ENCODE measurements at places on chromosomes 12 and 14.

DNA sequence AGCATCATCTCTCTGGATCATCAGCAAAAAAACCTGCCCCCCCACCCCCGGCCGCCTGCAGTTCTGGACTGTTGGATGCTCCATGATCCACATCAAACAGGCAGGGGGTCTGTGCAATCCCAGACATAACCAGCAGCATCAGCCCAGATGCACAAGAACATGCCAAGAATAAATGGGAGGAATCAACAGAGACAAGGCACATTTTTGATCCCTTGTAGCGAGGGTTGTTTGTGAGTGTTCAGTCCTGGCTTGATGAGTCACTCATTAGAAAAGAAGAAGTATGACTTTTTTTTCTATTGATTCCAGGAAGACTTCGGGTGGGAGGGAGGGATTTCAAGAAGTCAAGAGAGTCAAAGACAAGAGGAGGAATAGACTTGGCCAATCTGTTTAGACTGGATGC is 244.2 kb downstream of the KSR2 start:
- no peak for DNase-seq

- DNase-seq: no peak
These were observed 304.7 kb upstream of the SYT1 start for GRCh38 chr12:78559886-78560285.

DNA sequence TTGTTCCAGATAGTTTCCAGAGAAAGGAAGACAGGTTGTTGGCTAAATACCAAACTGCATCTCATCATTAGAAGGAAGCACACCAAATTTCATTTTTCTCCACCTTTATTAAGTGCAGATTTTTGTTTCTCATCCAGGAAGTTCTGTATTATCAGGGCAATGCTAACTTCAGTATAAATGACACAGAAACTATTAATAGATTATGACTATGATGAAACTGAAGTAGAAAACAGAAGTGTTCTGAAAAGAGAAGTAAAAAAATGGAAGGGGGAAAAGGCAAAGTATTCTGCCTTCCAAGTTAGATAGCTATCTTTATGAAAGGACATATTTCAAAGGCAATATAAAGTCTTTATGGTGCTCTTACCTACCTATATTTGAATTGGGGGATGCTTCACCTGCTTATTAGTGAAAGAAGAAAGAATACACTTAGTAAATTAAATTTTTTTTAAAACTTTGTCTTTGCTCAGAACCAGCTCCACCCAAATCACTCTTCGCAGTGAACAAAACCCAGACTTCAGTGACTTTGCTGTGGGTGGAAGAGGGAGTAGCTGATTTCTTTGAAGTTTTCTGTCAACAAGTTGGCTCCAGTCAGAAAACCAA is 223.9 kb downstream of the PTPRO start:
- peak; percentile 59 for DNase-seq

DNA sequence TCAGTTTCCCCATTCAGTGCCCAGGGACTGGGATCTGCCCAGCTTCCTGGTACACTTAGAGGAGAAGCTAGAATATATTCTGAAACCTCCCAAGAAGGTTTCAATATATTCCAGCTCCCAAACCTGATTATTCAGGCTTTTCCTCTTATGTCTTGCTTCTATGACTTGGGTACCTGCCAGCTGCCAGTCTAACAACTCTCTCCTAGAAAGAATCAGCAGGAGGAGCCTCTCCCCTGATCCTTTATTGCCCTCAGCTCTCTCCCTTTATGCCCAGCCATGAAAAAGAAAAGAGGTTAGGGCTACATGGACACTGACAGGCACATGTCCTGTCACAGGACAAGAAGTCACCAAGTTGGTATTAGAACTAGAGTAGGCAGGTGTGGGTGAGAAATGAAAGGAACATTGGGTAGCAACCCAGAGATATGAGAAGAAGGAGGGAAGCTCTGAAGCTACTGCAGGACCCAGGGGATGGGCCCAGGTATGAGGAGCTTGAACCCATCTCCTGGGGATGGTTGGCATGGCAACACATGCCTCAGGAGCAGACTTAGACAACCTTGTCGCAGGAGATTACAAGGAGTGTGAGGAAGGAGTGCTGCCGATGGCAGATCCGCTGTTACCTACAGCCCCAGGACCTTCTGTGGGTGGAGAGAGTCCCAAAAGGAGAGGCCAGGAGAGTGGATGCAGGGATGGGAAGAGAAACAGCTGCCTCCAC is 2.0 kb upstream of the CACNB3 start:
- no peak for DNase-seq

GRCh38 chr12:44307506-44308168 is 471.8 kb downstream of the TMEM117 start:
- DNase-seq: no peak

DNA sequence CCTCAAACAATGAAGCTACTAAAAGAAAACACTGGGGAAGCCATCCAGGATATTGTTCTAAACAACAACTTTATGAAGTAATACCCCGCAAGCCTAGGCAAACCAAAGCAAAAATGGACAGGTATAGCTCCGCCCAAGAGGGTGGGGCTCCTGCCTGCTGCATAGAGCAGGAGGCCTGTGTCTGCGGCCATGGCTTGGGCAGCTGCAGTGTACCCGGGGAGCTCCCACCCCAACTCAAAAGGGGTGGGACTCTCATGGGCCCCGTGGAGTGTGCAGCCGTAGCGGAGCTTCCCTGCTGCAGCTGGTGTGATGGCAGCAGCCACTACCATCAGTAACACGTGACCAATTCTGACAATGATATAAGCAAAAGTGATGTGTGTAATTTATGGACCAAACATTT is 264.2 kb upstream of the KITLG start:
- no peak for DNase-seq

DNA sequence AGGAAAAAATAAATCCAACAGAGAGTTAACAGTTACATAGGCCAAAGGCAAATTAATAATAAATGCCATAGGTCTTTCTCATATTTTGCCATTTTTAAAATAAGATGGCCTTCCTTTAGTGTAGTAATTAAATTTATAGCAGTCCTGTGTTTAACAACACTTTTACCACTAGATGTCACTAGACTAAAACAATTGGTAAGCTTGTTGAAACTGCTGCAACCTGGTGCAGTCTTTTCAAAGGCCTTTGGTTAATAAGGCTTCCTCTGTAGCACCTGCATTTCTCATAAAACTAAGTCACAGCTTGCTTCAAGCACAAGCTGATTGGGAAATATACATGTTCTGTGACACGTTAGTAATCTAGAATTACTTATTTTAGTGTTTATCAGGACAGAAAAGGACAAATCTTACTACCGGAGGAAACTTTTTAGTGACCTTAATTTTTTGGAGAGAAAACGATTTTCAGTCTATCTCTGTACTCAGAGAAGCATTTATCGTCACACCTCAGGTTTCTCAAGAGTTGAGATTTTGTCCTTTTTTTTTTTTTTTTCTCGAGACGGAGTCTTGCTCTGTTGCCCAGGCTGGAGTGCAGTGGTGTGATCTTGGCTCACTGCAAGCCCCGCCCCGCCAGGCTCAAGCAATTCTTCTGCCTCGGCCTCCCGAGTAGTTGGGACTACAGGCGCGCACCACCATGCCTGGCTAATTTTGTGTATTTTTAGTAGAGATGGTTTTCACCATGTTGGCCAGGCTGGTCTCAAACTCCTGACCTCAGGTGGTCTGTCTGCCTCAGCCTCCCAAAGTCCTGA is 20.0 kb downstream of the BORCS5 start:
- peak; percentile 82 for DNase-seq

- no peak for DNase-seq
These were observed 110.0 kb upstream of the RESF1 start for GRCh38 chr12:31849090-31849687.

- no peak for DNase-seq
These were observed 506.8 kb downstream of the LRFN5 start for GRCh38 chr14:42113358-42114069.

DNA sequence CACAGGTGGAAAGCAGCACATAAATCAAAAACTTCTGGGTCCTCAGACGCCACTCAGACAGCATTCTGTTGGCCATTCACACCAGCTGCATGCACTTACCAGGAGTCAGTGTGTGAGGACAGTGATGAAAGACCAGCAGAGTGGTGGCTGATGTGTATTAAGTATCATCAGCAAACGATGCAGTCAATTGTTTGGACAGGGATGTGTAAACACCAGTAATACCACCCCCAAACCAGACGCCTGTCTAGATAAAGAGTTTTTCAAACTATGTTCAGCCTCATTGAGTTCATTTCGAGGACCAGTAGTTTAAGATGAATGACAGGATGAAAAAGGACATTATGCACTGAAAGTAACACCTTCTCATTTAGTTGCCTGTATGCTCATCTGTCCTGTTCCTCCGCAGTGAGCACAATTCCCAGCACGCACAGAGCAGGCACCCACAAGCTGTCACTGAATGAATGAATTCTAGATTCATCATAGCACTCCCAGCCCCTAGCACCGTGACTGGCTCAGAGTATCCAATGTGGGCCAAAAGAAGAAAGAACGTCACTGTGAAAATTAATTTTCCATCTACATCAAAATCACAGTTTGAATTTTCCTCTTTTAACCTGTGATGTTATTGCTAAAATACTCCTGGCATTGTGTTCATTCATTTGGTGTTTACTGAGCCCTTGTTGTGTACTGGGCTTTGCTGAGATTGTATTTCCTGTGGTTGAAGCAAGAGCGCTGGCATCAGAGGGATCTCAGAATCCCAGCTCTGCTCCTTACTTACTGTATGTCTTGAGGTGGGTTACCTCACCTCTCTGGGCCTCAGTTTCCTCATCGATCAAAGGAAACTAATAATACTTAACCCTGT is 124.8 kb upstream of the NOS1 start:
- no peak for DNase-seq

- no peak for DNase-seq
These were observed 4.5 kb downstream of the C1QL4 start for GRCh38 chr12:49332441-49332861.

DNA sequence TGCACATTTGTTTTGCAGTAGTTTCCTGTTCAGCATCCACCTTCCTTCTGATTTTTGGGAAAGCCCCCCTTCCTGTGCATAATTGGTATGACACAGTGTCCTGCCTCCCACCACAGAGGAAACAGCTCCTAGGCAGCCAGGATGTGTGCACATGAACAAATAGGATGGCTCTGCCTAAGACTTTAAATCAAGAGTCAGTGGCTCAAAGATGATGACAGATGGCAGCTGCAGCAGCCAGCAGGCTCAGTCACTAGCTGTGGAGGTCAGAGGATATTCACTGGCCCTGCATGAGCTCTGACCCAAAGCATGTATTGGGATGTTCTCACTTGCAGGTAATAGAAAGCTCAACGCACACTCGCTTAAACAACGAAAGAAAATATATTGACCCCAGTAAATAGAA is 90.3 kb downstream of the KCNK10 start:
- DNase-seq: no peak

GRCh38 chr14:59177262-59177661 is 11.2 kb upstream of the DAAM1 start:
- DNase-seq: no peak

- no peak for DNase-seq
These were observed 2.0 kb downstream of the ANO6 start for GRCh38 chr12:45217846-45218245.

DNA sequence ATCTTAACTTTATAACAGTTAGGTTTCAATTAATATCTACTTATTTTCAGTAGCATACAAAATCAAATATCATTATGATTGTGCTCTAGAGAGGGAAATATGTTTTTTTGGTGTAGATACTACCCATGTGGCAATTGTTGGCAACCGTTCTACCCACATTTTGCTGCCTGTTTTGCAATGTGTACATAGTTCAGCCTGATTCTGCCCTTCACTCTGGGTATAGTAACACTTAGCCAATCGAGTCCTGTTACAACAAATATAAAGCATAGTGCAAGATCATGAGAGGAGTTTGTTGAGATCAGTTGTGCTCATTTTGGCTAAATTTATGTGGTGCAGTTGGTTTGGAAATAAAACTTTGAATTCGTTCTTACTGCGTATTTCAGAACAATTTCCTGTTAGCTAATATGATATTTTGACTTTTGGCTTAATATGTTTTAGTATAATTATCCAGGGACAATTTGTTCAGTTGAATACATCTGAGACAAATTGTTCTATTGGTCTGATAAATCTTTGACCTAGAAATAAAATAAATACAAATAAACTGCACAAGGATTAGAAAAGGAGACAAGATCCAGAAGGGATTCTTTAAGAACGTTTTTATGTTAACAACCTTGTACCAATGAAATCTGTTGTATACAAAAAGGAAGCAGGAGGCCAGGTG is 76.9 kb downstream of the ATF7IP start:
- no peak for DNase-seq

DNA sequence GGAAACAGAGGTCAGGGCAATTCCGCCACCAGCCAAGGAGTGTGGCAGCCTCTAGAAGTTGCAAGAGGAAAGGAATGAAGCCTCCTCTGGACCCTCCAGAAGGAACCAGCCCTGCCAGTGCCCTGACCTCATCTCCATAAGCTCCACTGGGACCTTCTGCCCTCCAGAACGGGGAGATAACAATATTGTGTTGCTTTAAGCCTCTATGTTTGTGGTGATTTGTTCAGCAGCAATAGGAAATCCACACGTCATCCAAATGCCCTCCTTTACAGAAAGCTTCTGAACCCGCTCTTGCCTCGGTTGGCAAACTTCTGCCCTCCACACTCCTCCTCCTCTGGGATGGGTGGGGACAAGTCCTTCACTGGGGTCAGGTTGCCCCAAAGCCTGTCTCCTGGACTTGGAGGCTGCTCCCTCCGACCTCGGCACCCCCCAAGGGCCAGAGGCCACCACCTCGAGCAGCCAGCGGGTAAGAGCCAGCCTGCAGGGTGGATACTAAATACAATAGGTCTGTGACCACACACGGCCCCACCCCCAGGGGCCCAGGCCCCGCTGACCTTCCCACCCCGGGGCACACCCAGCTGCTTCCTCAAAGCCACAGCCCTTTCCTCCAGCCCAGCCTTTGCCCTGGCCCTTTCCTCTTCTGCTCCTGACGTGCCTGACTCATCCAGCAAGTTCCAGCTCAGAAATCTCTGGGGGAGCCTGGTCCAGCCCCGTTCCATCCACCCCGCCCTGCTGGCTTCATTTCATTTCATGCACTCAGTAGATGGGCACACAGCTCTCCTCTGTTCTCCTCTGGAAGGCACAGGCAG is 58.7 kb upstream of the NCOR2 start:
- peak; percentile 83 for DNase-seq

DNA sequence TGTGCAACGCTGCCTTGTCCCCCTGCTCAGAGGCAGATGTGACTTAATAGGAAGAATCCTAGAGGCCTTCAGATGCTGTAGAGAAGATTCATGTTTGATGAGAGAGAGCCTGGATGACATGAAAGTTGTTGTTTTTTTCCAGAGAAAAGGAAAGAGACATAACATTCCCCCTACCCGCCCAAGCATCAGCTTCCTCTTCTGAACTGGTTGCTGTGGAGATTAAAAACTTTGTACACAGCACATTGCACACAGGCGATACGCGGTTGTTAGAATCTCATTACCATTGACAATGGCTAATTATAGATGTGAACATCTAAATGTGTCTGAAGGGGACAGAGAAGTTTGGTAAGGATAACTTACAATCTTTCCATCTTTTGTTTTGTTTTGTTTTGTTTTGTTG is 13.6 kb upstream of the ETFBKMT start:
- DNase-seq: no peak

GRCh38 chr14:70050136-70050535 is 138.6 kb downstream of the SLC8A3 start:
- DNase-seq: no peak

DNA sequence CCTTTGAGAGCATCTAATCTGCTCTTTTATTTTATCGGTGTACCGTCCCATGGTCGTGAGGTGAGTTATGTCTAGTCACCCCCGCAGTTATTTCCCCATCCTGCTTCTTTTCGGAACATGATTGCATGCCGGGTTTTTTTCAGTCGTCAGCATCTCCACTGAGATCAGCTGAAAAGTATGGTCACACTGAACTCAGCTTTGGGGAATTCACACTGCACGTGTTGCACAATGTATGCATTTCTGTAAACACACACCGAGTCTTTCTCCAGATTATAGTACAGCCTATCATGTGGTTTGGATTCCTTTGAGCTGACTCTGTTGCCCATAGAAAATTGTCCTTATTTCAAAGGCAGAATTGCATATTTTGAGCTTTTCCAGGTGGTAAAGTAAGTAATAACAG is 24.6 kb downstream of the PLXNC1 start:
- peak; percentile 66 for DNase-seq
